ENCODE measurements at places on chromosomes 7 and 10.

- DNase-seq = no peak
Measured at GRCh38 chr10:44731283-44731682, 179.9 kb upstream of the TMEM72 start.

GRCh38 chr7:128737867-128738385, 1.2 kb upstream of the CALU start:
- DNase-seq = no peak

- no peak for DNase-seq
Measured at GRCh38 chr7:17745610-17746009, 194.7 kb downstream of the SNX13 start.

DNA sequence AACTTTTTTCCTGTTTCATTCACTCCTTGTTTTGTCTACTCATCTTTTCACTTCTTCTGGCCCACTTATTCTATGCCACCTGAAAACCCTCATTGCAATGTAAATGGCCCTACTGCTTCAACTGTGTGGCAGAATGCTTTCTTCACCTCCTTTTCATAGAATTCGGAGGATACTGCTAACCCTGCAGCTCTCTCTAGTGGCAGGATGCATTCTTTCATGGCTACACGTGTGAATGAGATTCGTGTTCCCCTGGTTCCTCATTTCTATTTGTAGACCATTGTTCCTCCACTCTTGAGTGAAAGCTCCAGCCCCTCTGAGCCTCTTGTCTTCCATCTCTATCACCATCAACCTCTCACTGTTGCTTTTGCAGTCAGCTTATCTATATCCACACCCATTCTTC, 20.9 kb upstream of the CYP26C1 start:
- DNase-seq = no peak

DNA sequence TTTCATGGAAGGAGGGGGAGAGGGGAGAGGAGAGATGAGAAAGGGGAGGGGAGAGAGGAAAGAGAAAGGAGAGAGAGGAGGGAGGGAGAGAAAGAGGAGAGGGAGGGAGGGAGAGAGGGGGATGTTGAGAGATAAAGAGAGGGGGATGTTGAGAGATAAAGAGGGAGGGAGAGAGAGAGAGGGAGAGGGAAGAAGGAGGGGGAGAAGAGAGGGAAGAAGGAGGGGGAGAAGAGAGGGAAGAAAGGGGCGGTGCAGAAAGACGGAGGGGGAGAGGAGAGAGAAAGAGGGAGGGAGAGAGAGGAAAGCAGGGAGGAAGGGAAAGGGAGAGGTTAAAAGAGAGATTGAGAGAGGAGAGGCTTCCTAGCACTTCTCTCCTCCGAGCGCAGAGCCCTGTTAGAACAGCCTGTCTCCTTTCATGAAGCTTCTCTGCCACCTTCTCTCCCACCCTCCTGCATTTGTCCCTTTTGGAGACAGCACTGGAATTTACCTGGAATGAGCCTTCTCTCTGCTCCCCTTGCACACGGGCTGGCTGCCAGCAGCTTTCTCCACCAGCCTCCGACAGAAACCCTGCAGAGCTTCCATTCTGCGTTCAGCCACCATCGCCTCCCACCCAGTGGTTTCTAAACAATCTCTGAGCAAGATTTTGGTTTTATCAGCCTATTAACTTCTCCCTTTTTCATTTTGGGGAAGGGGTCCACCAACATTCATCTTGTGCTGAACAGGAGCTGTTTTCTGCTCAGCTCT, 74.0 kb upstream of the CARD11 start:
- DNase-seq = no peak

DNA sequence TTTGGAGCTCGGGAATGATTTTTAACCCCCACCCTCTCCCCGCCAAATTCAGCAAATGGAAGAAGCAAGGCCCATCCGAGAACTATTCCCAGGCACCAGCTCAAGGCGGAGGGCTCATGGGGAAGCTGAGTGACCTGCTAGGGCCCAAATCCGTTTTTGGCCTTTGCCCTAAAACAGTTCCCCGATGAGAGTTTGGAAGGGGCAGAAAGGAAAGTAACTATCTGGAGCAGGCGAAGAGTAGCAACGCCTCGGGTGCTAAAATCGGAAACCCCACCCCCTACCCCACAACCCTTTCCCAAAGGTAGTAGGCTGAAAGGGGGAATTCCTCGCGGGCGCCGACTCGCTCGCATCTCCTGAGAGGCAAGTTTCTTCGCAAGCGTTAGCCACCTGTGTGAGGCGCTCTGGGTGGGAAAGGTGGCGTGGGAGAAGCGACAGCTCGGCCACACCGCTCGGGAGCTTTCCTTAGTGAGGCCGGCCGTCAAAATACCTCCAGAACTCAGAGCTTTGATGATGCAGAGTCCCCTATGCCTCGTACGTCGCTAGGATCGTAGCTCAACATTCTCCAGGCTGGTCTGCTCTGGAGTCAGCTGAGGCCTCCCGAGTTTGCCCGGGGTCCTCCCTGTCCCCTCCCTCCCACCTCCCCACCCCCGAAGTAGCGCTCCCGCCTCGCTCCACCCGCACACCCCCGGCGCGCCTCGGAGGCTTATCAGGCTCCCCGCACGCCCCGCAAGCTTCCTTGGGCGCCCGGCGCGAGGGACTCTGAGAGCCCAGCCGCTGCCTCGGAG, 642 bp upstream of the PRKG1 start:
- DNase-seq = no peak

DNA sequence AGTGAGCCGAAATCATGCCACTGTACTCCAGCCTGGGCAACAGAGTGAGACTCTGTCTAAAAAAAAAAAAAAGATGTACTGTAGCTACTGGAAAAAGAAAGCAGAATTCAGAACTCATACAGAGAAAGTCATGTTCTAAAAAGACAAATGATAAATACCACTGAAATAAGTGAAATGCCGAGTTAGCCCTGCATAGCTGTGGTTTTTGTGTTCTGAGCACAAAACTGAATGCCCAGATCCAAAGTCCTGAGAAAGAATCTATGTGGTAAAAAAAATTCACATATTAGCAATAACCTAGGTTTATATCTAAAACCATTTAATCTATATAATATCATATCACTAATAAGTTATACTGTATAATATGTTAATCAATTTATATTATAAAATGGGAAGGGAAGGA, 29.3 kb upstream of the HECW1 start:
- no peak for DNase-seq

DNA sequence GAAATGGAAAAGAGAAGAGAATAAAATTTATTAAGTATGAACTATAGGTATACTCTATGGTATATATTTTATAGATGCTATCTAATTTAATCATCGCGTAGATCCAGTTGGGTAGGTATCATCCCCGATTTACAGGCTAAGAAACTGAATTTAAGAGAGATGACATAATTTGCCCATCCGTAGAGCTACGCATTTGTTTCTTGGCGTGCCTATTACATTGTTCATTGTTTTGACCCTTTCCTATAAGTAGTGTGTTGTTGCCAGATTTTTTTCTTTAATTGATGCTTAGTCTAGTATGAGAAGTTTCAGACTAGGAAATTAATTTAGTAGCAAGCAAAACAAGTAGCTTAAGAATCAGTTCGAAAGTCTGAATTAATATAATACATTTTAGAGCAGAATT, 205.7 kb upstream of the NPSR1 start:
- no peak for DNase-seq

DNA sequence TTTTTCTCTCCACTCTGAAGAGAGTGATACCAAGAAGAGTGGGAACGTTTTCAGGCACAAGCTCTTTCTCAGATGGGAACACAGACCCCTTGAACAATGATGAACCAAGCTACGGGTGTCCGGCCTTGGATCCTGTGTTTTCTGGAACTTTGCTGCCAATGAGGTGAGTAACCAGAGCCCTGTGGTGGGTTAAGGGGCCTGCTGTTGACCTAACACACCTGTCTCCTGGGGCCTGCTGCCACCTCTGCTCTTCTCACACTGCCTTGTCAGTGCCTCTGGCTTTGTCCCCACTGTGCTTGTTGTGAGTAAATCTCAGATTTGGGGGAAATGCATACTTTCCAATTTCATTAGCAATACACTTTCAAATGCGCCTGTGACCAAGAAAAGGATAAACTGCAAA, 1.4 kb upstream of the PKD1L1 start:
- no peak for DNase-seq

GRCh38 chr10:110803830-110804338, 67.8 kb upstream of the PDCD4 start:
- no peak for DNase-seq

GRCh38 chr7:19105546-19105945, 11.9 kb downstream of the TWIST1 start:
- no peak for DNase-seq

DNA sequence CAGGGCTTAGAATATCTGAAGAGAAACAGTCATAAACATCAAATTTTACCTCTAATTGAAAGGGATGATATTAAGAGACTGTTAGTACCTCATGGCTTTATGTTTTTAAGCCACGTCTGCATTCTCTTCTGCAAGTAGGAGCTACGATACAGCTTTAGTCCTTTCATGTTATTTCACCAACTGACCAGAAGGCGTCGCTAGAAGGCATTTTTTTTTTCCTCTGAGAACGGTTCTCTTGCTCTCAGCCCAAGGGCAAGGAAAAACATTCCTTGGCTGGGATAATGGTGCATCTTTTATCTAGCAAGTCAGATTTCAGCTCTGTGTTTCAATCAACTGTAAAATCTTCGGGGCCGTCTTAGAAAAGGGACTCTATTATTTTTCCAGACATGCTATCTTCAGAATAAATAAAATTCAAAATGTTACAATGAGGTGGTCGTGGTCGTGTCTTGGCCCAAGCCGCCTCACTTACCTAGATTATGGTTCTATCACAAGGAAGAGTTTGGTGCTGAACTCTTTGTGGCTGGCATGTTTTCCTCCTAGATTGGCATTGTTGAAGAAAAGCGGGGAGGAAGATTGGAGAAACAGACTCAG, 41.6 kb upstream of the LYZL2 start:
- DNase-seq = no peak

DNA sequence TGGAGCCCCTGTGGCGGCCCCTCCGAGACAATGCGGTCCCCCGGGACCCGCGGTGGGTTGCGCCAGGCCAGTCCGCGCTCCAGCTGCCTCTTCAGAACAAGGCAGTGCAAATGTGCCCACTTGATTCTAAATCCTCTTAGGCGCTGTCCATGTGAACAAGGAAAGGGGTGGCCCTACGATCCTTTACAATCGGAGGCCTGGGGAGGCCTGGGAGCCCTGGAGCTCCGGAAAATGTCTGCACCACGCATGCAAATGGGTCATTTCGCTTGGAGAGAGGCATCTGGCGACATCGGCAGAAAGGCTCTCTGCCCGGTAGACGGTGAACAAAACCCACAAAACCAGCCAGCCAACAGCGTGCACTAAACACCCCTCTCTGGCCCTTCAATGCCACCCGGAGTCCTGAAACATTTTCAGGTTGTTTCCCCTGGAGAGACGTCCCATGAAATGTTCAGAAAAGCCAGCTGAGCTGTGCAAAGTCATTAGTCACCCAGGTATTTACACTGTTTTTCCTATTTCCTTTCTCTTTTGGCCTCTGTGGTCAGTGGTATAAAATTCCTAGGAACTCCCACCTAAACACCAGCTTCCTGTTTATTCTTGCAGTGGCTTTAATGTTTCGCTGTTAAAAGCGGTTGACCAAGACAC, 102.8 kb upstream of the ZNF438 start:
- DNase-seq = no peak

DNA sequence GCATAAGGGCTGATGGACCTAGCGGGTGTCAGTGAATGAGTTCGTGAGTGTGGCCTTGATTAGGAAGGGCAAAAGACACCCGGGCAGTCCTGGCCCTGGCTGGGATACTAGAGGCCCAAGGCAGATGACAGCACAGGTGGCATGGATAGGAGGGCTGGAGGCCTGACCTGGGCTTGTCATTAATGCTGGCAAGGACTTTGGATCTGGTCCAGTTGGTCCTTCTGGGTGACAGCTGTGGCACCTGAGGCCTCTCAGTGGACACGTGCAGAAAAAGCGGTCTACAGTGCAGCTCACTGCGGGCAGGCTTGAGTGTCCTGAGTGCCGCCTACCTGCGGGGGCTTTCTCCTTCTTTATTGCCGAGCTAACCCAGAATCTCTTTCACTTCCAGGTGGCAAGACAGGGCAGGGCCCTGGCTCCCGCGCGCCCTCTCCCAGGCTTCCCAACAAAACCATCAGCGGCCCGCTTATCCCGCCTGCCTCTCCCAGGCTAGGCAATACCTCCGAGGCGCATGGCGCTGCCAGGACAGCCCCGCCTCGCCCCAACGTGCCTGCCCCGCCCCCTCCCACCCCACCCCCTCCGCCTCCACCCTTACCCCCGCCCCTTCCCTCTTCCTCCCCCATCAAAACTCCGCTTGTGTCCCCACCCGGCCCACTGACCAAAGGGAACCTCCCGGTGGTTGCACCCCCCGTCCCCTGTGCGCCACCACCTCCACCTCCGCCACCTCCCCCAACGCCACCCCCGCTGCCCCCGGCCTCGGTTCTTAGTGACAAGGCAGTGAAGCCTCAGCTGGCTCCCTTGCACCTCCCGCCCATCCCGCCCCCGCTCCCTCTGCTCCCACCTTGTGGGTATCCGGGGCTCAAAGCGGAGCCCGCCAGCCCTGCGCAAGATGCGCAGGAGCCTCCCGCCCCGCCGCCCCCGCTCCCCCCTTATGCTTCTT, 77.4 kb downstream of the WIPF3 start:
- DNase-seq = no peak

DNA sequence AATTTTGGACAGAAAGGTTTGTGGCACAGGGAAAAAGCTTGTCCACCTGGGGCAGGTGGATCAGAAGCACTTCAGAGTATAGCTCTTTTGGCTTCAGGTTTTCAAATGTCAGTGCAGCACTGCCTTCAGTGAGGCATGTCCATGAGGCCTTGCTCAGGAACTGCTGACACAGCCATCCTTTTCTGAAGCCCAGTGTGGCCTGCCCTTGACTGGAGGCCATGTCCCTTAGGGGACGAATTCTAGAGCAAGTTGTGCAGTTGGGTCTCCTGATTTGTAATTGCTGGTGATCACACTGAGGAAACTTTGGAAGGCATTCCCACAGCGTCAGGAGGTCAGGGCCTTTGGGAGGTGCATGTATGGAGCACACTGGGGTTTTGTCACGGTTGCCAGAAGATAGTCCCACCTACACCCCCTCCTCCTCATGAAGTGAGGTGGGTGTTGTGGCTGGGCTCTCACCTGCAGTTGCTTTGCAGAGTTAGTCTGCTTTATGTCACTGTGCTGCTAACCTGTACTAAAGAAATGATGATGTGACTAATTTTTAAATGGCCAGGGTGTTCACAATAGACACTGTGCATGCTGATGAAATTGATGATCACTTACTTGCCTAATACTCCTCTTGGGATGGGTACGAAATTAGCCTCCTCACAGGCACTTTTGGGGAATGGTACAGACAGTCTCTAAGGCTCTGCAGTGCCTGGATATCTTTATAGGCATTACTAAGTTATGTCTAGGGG, 41.7 kb downstream of the OGDH start:
- no peak for DNase-seq
